ENCODE measurements at places on chromosomes 4 and X.

DNA sequence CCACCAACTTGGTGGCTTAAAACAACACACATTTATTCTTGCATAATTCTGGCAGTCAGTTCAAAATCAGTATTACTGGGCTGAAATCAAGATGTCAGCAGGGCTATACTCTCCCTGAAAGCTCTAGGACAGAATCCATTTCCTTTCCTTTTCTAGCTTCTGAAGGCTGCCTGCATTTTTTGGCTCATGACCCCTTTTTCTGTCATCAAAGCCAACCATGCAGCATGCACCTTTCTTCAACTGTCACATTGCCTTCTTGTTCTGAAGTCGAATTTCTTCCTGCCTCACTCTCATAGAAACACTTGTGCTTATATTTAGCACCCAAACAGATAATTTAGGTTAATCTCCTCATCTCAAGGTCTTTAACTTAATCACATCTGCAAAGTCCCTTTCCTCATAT is 79.8 kb upstream of the PPP1R2C start:
- DNase-seq = no peak

- peak; percentile 21 for DNase-seq
Measured at GRCh38 chr4:140867356-140867755, 111.2 kb upstream of the TBC1D9 start.

GRCh38 chr4:152559641-152560040 is 23.7 kb upstream of the FBXW7 start:
- no peak for DNase-seq

DNA sequence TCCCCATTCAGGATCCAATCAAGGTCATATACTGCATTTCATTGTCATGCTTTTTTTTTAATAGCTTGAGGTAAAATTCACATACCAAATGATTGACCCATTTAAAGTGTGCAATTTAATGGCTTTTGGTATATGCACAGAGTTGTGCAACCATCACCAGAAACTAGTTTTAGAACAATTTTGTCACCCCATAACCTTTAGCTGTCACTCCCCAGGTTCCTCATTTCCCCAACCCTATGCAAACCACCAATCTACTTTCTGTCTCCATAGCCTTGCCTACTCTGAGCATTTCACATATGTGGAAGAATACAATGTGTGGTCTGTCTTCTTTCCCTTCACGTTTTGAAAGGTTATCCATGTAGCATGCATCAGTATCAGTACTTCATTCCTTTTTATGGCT is 1.4 kb upstream of the SMAD1 start:
- no peak for DNase-seq

DNA sequence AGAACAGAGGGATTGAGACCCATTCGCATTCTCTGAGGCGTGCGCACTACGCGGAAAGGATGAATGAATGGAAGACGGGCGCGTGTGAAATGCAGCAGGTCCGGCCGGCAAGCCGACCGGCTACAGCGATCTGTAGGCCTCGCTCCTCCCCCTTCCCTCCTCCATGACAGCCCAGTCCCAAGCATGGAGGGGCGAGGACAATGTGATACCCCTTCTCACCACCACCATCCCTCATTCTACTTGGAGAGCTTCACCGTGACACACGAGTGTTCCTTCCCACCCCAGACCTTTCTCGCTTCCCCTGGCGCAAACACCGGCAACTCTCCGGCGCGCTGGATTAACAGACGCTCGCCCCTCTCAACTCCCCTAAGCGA is 815 bp downstream of the EIF4E start:
- DNase-seq = peak; percentile 93

DNA sequence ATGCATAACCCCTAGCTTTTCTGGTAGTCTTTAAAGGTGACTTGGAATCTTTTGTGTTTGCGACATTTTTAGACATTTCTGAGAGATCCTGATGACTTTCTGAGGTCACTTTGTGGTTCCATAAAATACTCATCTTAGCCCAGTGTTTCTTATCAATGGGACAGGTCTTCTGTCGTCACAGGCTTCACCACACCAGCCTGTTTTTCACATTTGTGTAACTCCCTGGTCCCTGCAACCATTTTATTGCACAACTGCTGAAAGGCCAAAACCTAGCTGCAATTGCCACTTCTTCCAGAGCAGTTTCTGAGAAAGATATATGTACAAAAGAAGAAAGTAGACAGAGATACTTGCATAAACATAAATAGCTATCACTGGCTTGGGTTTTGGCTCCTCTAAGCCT is 120.9 kb downstream of the IL15 start:
- no peak for DNase-seq

- DNase-seq = no peak
Measured at GRCh38 chr4:6426571-6427438, 45.6 kb downstream of the PPP2R2C start.

- no peak for DNase-seq
Measured at GRCh38 chrX:151448509-151448908, 51.5 kb downstream of the VMA21 start.

DNA sequence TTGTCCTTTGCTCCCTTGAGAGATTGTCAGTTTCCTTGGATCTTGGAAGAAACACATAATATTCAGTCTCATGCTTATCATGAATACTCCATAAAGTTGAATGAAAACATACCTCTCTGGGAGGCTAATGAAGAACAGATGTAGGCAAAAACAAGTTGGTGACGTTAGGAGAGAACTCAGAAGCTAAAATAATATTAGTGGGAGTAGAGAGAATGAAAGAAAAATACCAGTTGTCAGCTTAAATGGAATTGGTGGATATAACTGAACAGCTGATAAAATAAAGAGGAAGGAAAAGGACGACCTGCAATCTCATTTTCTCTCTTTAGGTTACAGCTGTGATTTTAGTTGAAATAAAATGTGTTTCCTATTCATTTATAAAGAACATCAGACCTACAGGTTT is 124.8 kb downstream of the SNCA start:
- DNase-seq = no peak

DNA sequence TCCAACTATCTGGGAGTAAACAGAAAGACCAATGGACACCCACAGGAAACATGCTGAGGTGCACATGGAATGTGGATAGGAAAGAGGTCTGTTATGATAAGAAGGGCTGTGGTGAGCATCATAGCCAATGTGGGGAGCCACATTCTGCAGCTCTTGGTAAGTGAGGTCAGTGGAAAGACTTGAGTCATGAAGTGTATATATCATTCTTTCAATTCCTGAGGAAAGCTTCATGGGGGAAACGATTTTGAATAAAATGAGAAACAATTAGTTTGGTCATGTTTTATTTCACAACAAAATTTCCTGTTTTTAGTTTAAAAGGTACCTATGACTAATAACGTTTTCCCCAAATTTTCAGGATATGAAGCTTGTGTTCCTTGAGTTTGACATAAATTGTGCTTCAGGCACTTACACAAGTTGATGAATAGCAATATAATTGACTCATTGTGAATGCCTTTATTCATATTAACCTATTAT is 41.4 kb upstream of the RASSF6 start:
- DNase-seq = no peak

GRCh38 chr4:3248811-3249661 is at the start of gene MSANTD1:
MSANTD1 (plus strand) TSS chr4:3249159; CDS start chr4:3249223, 64 bp downstream.
- peak; percentile 38 for DNase-seq

DNA sequence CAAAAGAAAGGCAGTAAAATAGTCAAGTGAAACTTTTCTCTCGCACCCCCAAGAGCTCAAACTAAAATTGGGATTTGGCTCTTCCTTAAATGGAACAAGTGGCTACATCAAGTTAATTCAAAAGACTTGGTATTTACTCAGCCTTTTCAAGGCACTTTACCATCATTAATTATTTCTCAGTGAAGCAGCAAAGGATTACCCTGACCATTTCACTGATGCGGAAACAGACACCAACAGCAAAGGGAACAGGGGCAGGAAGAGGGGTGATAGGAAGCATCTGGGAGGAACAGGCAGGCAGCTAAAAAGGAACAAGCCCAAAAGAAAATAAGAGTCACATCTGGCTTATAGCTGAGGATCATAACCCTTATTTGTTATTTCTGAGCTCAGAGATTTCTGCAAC is 2.7 kb downstream of the SCML2 start:
- DNase-seq = peak; percentile 31
